ENCODE measurements at places on chromosomes 11 and 22. TPM values are rescaled to one million over a fixed set of nuclear protein-coding genes. Genes with fewer than 3 reads are reported as not detected.

DNA sequence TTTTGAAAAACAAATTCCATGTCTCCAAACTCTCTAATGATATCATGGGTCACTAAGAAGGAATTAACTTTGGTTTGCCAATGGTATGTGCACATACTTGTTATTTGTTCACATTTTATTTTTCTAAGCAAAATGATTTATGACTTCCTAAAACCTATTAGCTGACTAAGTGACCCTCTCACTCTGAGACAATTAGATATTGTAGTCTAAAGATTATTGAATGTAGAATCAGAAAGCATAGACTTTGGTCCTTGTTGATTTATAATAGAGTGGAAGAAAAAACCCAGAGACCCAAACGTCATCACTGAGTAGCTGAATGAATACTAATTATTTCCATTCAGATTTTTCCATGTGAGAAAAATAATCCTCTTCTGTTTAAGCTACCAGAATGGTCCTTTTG, 243.5 kb upstream of the ANO3 start:
- no peak for DNase-seq

Gene TOP3B
- 31.0 TPM for polyA plus RNA-seq

- DNase-seq: no peak
Observed at GRCh38 chr22:49081261-49081666, 746.4 kb downstream of the BRD1 start.

Gene HEPN1
- polyA plus RNA-seq: not detected

DNA sequence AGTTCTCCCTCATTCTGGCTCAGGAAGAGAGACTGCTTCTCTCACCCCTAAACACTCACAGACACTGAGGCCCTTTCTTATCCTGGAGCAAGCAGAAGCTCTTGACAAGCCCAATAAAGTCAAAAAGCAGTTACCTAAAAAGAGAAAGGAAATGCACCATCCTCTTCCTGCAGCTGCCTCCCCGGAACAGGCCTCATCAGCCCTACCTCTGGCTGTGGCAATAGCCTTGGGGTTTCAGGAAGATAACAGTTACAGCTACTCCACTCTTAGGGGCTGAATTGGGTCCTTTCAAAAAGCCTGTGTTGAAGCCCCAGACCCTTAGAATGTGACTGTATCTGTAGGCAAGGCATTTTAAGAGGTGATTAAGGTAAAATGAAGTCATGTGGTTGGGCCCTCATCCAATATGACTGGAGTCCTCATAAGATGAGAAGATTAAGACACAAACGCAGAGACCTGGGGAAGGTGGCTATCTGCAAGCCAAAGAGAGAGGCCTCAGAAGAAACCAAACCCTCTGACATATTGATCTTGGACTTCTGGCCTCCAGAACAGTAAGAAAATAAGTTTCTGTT, 3.5 kb upstream of the LGALS12 start:
- DNase-seq: no peak
